ENCODE measurements at places on chromosomes 6 and 20.

- DNase-seq = peak; percentile 83
These were observed 76.0 kb upstream of the CD93 start for GRCh38 chr20:23161968-23162696.

GRCh38 chr6:150372051-150372450 is 3.2 kb downstream of the IYD start:
- no peak for DNase-seq

GRCh38 chr6:144710207-144710606 is 425.1 kb downstream of the UTRN start:
- DNase-seq = no peak

- DNase-seq = peak; percentile 23
These were observed 3.2 kb downstream of the ACTR5 start for GRCh38 chr20:38751360-38751976.

DNA sequence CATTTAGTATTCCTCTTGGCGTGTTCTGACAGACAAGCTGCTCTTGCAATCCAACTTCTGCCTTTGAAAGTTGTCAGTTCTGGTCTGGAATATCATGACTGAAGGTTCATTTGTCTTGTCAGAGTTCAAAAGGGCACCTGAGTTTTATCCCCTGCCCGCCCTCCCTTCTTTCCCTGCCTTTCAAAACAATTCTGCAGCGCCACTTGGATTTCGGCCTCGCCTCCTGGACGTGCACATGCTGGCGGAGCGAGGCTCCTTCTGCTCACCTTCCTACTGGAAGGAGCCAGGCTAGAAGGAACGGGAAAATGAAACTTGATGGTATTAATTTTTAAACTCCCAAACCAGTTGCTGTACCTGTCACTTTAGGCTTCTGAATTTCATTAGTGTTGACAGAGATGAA is 55.7 kb upstream of the HDGFL1 start:
- no peak for DNase-seq

GRCh38 chr6:170041526-170041925 is 249.4 kb downstream of the DLL1 start:
- no peak for DNase-seq

GRCh38 chr6:15458021-15458459 is 204.8 kb downstream of the DTNBP1 start:
- DNase-seq = peak; percentile 7

DNA sequence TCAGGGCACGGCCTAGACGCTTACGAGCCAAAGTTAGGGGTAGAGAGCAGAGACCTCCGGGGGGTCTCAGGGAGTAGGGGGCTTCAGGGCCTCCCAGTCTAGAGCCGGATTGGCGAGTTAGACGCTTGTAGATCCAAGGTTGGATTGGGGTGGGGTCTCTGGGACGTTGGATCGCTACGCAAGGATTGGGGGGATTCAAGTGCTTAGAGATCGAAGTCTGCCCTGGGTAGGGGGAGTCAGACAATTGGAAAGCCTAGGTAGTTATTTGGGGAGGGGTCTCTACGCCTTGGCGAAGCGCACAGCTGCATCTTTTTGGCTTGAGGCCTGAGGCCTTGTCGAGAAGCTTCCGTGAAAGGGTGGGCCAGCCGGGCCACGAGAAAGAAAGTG is 469 bp downstream of the STX16 start:
- DNase-seq = no peak

DNA sequence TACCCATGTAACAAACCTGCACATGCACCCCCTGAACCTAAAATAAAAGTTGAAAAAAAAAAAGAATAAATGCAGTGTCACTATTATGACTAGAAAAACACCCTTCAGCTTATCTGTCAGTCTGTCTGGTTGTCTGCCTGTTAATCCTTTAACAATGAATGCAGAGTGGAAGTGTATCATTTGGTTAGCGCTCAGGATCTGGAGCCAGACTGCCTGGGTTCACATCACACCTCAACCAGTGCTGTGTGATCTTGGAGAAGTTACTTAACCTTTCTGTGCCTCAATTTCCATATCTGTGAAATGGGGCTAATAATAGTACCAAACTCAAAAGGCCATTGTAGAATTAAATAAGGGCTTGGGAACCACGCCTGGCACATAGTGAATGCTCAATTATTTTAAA is 16.8 kb downstream of the ETV7 start:
- no peak for DNase-seq

DNA sequence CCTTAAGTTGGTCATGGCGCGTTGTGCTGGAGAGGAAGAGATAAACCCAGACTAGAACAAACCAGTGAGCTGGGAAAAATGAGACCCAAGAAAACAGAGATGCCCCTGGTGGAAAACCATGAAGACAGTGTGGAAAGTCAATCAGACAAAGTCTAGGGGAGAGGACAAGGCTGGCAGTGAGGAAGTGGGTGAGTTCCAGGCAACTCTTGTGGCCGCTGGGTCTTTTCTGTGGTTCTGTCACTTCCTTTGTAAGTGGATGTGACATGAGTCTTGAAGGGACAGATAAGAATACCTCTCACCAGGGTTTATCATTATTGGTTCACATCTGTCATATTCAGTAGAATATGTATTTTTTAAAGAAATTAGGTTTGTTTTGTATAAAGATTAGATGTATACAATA is 738.4 kb downstream of the DHX35 start:
- no peak for DNase-seq

- DNase-seq = no peak
These were observed 123.9 kb downstream of the UNC5CL start for GRCh38 chr6:40915165-40915564.

- DNase-seq = no peak
These were observed 72.3 kb upstream of the CENPW start for GRCh38 chr6:126267626-126268025.

DNA sequence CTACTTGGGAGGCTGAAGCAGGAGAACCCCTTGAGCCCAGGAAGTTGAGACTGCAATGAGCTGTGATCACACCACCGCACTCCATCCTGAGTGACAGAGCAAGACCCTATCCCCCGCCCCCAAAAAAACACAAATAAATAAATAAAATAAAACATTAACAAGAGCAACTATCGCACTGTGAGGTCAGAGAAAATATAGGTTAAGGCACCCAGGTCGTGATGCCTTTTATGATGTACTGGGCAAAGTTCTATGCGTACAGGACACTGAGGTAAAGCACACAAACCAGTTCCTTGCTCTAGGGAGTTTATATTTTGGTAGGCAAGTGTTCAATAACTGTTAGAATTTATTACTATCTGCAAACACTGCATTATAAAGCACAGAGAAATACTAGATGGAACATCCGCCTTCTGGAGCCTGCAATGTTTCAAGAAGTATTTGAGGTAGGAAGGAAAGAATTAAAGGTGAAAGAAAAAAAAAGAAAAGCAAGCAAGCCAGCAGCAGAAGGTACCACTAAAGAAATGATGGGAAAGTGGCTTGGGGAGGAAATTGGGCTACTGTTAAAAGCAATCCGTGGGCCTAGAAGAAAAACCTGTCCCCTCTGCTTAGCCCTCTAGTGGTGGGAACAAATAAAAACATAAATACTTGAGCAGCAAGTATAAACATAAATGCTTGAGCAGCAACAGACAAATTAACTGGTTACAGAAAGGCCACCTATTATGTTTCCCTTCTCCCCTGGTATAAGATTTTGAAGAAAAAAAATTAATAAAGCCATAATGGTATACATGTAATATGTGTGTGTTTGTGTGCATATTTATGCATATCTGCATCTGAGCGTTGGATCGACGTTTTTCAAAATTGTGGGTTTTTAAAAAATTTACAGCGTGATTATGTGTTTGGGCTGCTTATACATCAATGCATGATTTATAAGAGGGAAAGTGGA is 128.0 kb downstream of the PHACTR1 start:
- DNase-seq = peak; percentile 43

GRCh38 chr6:26420688-26421171 is 18.7 kb downstream of the BTN3A1 start:
- no peak for DNase-seq

DNA sequence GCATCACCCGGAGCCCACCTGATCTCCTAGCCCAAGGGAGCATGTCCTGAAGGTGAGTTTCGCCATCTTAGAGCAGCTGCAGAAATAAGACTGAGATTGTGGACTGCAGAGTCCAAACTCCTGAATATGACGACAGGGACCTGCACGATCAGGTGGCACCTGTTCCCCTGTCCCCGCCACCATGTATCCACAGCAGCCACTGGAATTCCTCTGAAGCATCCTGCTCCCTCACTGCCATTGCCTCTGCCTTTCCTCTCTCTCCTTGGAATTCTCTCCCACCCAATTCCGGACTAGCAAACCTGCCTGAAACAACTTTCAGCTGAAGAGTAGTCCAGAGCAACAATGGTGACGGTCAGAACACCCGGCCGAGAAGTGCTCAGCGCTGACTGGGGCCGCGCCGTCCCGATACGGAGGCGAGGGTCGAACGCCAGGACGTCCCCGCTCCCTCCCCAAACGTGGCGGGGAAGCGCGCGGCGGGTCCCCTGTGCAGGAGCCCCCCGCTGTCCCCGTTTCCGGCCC is 694 bp upstream of the FAM120B start:
- DNase-seq = no peak

DNA sequence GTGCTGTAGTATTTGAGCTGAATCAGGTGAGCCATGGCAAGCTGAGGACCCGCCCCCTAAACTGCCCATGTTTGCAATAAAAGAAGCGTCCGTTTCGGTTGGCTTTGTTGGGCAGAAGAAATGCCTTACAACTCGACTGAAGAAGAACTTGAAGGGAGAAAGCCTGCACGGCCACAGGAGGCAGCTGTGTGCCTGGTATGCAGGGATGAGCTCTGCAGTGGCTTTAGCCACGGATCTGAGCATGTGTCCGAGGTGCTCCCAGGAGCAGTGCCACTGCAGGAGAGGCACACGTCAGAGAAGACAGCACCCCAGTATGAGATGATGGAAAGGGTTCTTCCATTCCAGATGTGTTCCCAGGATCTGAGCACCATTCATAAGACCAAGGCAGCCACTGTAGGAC is 23.5 kb downstream of the KIZ start:
- DNase-seq = no peak

DNA sequence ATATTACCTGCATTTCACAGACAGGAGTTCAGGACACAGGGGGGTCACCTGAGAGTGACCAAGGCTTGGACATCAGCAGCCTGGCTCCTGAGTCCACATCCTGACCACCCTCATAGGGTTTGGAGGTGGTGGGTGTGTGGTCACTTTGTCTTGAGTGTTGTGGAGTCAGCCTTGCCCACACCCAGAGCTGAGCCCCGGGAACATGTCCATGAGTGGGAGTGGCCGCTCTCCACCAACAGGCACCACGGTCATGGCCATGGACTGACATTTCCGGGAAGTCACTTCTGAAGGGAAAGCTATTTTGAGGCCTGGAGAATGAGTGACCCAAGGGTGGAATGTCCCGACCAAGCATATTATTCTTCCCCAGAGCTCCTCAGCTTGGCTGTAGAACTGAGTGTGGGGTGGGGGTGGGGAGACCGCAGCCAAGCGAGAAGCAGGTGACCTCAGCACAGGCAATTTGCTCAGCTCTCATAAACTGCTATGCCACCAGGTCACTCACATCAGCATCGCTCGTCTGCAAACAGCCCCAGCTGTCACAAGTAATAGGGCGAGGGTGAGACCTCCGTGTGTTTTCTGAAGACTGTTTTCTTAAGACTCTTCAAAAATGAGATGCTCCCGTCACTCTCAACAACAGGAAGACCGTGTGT is 348.6 kb upstream of the CDH4 start:
- DNase-seq = no peak

- DNase-seq = no peak
These were observed 468.9 kb downstream of the PKHD1 start for GRCh38 chr6:51618563-51618962.

- no peak for DNase-seq
These were observed 81.8 kb downstream of the SGK1 start for GRCh38 chr6:134235937-134236751.

DNA sequence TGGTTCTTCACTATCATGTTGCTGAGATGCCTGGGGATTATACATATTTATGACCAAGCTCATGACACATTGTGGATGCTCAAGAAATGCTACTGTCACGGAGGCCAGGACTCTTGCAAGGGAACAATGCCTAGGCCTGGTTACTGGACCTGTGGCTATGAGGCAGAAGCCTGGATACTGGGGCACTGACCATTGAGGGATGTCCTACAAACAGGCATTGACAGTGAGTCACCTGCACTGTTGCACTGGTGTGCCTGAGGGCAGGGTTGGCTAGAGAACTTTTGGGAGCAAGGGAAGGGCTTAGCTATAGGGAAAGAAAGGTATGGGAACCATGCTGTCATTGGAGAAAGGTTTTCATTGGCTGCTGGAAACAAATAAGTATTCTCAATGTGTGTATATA is 313.1 kb upstream of the SUPT3H start:
- no peak for DNase-seq

GRCh38 chr6:24504287-24504648 is 9.5 kb downstream of the ALDH5A1 start:
- no peak for DNase-seq

DNA sequence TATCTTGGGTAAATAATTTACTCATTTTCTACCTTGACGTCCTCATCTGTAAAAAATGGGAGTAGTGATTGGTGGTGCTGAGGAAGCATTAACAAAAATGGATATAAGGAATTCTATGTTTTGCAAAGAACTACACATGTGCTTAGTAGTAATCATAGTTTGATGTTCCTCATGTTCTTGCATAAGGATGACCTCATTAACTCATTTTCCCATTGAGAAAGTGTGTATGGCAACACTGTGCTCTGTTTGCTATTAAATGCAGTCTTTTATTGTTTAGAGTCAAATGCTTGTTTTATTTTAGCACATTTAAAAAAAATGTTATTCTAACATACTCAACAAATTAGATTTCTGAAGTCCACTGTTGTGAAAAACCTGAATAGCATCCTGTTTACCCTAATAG is 211.2 kb upstream of the RSPO3 start:
- DNase-seq = no peak
